ENCODE measurements at places on chromosomes 11 and 22.

GRCh38 chr22:35684270-35684700 lies 33.4 kb upstream of the APOL5 start:
- no peak for DNase-seq

DNA sequence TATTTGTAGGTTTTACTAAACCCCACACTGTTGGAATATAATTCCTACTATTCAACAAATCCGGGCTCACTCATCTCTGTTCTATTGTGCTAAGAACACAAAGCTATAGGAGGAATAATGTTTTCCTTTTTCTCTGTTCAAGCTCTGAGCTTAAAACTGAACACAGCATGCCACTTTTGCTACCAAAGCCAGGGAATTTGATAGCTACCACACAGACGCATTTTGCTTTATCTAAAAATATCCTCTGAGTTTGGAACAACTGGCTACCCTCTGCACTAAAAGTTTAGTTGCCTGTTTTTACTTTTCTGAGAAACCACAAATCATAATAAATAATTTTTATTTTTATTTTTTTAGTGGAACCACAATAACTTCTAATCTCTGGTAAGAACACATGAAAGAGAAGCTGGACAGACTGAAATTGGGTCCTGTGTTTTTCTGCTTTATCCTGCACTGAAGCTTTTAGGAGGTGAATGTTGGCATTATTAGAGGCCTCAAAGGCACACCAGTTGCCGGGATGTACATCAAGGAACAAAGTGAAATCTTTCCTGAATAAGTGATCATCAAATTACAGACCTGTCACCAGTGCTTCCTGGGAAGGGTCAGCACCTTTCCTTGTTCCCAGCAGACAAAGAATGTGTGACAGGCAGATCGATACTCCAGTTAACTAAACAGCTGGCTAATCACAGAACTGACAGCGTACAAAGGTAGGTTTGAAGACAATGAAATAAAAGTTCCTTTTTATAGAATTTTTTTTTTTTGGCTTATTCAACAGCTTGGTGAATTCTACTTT lies 523.2 kb upstream of the TENM4 start:
- no peak for DNase-seq

GRCh38 chr11:12380565-12381325 lies 3.4 kb downstream of the PARVA start:
- no peak for DNase-seq

DNA sequence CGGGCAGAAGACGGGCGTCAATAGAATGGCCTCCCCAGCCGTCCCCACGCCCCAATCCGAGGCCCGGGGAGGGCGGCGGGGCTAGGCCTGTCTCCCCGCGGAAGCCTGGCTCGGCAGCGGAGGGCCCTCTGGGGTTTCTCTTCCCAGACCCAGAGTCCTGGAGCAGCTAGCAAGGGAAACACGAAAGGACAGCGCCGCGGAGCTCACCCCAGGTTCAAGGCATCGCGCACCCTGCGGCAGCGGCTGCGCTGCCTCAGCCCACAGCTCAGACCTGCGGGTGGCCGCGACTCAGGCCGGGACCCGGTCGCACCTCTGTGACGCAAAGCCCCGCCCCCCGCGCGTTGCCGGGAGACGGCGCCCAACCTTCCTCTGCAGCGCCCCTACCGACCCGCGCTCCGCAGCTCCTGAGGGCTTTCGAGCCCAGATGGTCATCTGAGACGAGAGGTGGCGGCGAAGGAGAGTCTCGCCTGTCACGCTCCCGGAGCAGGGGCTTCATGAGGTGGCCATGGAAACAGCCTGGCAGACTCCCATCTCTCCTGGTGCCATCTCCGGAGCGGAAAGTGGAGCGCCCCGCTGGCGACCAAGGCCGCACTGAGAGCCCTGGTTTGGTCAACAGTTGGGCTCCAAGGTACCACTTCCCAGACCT lies at the start of gene RNF141:
Gene RNF141, minus strand, starts transcription at position 273 of the 646 bp plus-strand sequence. CDS start 7,029 bp downstream, outside the sequence.
- DNase-seq = peak; percentile 82

DNA sequence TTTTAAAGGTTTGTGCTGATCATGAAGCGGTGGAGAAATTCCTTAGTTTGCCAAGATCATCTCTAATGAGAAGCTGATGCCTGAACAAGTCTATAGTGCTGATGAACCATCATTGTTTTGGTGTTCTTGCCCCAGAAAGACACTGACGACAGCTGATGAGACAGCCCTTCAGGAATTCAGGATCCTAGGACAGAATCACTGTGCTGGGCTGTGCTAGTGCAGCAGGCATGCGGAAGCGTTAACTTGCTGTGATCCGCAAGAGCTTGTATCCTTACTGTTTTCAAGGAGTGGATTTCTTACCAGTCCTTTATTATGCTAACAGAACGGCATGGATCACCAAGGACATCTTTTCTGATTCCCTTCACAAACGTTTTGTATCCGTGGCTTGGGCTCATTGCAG lies 104.1 kb downstream of the TBC1D22A start:
- no peak for DNase-seq

GRCh38 chr22:20525048-20525447 lies 17.6 kb downstream of the MED15 start:
- DNase-seq = no peak

DNA sequence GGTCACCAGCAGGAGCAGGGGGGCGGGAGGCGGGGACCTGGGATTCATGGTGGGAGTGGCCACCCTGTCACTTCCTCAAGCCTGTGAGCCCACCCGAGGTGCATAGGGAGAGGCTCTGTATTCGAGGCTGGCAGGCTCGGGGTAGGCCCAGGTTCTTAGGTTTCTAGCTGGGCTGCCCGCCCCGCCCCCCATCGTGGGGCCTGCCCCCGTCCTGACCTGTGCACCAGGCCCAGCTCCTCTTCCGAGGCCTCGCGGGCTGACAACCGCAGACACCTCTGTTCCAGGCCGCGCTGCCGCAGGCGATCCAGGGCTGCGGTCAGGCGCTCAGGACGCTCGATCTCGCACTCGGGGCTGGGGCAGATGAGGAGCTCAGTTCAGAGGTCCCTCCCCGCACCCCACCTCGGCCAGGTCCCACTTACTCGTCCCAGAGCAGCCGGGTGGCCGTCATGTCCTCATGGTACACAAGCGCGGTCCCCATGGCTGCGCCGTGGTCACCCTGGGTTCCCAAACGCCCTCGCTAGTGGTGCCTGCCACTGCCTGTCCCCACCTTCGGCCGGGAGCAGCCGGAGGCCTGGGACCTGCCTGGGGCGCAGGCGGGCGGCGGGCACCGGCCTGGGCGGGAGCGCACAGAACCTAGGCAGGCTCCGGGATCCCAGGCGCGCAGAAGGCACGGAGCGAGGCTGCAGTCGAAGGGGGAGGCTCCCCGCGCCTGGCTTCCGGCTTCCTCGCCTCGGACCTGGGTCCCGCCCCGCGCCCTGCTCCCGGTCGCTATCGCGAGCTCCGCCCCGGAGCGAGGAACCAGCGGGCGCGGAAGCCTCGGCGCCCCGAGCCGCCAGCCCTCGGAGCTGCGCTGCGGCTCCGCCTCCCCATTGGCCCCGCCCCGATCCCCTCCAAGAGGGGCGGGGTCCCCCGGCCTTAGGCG lies at the start of gene HDAC10:
Gene HDAC10, minus strand, starts transcription at position 711 of the 922 bp plus-strand sequence. Its CDS starts 233 bp downstream, at position 478.
- no peak for DNase-seq

DNA sequence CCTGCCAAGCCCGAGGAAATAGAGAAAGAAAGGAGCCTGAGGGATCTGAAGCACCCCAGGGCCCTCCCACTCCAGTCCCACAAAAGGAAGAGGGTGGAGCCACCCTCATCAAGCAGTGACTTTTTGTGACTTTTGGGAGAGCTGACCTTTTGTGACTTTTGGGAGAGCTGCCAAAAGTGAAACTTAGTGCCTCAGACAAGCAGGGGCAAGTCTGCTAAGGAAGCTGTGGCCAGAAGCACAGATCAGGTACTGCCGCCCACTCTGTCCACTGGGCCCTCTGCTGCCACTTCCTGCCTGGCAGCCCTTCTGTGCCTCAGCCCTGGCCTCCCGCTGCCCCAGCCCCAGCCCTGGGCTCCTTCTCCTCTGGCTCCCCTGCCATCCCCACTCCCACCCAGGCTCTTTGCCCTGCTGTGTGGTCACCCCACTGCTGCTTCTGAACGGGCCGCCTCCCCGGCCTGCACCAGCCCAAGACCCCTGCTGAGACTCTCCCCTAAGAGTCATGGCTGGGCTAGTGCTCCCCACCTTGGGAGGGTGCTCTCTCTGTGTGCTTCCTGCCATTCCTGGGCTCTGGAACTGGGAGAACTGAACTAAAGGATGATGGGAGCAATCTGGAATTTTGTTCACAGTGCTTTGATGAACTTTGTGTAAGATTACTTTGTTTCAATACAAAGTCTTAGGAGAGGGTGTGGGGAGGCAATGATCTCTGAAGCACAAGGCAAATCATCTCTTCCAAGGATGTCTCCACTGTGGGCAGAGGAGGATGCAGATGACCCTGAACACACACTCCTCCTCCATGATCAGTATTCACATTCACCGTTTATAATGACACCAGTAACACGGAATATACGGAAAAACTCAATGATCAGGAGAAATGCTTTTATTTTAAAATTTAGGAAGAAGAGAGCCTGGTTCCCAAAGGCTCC lies at the start of gene APOBEC3H:
Gene APOBEC3H, plus strand, starts transcription at position 147 of the 923 bp plus-strand sequence. CDS start 3,035 bp downstream, outside the sequence.
- no peak for DNase-seq

GRCh38 chr11:61964058-61964665 lies 3.3 kb downstream of the FTH1 start:
- DNase-seq = no peak

- DNase-seq = no peak
These were observed 97.9 kb downstream of the WNT7B start for GRCh38 chr22:45878901-45879551.

DNA sequence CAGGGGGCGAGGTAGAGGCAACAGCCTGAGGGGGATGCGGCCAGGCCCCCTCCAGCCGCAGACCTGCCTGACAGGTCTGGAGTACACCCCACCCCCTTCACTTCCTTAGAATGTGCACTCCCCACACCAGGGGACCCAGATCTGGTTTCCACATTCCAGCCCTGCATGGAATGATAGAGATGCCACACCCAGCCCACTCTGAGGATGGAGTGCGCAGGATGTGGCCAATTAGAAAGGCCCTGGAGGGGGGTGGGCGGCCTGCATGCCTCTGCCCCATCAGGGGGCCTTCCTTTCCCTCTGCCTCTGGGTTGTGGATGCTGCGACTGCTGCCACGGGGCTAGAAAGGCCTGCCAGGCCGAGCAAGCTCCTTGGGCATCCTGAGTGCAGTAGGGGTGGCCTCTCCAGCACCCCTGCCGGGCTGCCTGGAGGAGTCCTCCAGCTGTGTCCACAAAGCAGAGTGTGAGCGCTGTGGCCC lies 28.2 kb upstream of the MGAT3 start:
- no peak for DNase-seq

DNA sequence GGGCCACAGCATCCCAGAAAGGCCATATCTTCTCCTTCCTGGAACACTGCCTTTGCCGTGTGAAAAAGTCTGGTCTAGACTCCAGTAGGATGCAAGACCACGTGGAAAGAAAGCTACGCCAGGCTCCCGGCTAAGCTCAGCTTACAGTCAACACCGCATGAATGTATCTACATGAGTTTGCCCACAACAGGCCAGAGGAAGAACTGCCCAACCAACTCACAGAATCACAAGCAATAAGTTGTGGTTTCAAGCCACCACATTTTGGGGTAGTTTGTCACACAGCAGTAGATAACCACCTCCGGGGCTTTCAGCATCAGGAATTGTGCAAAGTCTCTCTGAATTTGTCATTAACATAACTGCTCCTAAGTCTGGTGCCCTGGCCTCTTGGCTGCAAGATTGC lies 27.3 kb downstream of the HSPA8 start:
- DNase-seq = no peak

DNA sequence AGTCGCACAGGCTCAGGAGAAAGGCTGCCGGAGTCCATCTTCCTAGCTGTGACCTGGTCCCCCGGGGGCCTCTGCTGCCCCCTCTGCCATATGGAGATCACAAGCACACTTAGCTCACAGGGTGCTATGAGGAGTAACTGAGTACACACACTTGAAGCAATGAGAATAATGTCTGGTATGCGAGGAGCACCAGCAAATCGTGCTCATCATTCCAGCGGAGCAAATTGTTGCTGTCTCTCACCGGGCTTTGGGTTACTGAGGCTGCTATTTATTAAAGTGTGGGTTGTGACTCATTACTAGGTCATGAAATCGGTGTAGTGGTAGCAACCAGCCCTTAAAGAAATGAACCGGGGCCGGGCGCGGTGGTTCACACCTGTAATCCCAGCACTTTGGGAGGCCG lies 48.1 kb upstream of the EIF3D start:
- DNase-seq = peak; percentile 68

DNA sequence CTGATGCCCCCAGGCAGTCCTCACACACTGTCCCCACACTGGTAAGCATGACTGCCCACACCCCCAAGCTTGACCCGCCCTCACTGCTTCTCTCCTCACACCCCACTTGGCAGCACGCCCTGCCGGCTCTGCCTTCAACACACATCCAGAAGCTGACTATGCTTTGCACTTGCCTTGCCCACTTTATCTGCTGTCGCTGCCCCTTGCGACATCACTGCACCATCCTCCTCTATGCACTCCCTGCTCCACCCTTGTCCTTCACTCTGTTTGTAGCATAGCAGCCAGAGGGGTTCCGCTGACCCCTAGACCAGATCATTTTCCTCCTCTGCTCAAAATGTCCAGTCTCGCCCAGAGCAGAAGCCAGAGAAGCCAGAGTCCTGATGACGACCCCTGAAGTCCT lies 25.3 kb upstream of the SLC25A1 start:
- DNase-seq = no peak

DNA sequence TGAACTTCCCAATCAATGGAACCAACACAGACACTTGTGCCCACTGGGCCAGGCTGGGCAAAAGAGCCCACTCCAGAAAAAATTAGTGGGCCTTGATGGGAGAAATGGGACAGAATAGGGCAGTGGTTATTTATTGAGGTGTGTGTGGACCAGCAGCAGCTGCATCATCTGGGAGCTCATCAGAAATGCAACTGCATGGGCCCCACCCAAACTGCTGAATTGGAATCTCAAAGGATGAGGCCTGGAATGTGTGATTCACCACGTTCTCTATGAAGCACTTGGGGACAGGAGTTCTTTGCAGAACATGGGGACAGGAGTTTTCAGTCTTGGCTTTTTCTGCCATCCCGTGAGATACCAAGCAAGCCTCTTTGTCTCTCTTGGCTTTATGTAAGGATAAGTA lies 255.6 kb upstream of the PLET1 start:
- no peak for DNase-seq

DNA sequence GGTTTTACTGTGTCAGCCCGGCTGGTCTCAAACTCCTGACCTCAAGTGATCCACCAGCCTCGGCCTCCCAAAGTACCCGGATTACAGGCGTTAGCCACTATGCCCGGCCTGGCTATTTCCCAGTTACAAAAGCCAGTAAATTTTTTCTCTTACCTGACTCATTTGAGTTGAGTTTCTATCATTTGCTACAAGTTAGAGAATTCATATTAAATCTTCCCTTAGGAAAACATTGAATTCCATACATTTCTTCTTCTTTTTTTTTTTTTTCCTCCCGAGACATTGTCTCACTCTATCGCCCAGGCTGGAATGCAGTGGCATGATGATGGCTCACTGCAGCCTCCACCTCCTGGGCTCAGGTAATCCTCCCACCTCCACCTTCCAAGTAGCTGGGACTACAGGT lies 26.0 kb downstream of the CHEK2 start:
- DNase-seq = no peak
